ENCODE measurements at places on chromosomes 6 and 20. TPM values are rescaled to one million over a fixed set of nuclear protein-coding genes. Genes with fewer than 3 reads are reported as not detected.

The CTCFL gene
- 0.05 TPM for total RNA-seq

- no peak for DNase-seq
- H3K27ac ChIP-seq, result no peak overlapping the region
- H3K4me1 ChIP-seq, result no peaks in the 10 kb centered on the region
- H3K27me3 ChIP-seq, result no peaks in the 10 kb centered on the region
- H3K4me3 ChIP-seq, result no peak overlapping the region
These were observed 167.8 kb downstream of the CARMIL1 start for GRCh38 chr6:25446830-25447569.

GRCh38 chr6:37433657-37434271, 743 bp downstream of the CMTR1 start:
- H3K27me3 ChIP-seq, result no peaks in the 10 kb centered on the region
- peaks cover 12% of the 10 kb centered on the region for H3K36me3 ChIP-seq
- H3K4me3 ChIP-seq, result peak overlapping the region; percentile 96
- no peak for DNase-seq
- H3K4me1 ChIP-seq, result peaks cover 16% of the 10 kb centered on the region
- H3K27ac ChIP-seq, result peak overlapping the region; percentile 92

GRCh38 chr6:167706313-167707109, 120.2 kb upstream of the AFDN start:
- no peak overlapping the region for H3K27ac ChIP-seq
- H3K4me1 ChIP-seq, result no peaks in the 10 kb centered on the region
- no peaks in the 10 kb centered on the region for H3K36me3 ChIP-seq
- no peaks in the 10 kb centered on the region for H3K27me3 ChIP-seq
- no peak for DNase-seq
- H3K4me3 ChIP-seq, result no peak overlapping the region

DNA sequence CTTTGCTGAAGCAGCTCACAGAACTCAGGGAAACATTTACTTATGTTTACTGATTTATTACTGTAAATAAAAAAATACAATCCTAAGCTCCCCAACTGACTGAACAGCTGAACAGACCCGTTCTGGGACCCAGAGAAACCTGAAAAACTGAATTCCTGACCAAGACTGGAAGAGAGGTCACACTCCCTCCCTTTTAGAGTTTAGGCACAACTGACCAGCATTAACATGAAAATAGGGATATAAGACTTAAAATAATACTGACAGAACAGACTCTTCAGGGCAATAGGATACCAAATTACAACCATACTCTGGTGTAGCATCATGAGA, 11.7 kb upstream of the RPS10 start:
- no peaks in the 10 kb centered on the region for H3K36me3 ChIP-seq
- H3K4me3 ChIP-seq, result no peak overlapping the region
- H3K27me3 ChIP-seq, result no peaks in the 10 kb centered on the region

GRCh38 chr6:56693246-56693607, 50.5 kb upstream of the DST start:
- peak overlapping the region; percentile 99 for H3K27ac ChIP-seq
- H3K36me3 ChIP-seq, result no peaks in the 10 kb centered on the region
- peak overlapping the region; percentile 93 for H3K4me3 ChIP-seq
- no peaks in the 10 kb centered on the region for H3K27me3 ChIP-seq
- DNase-seq, result no peak
- H3K4me1 ChIP-seq, result peaks cover 29% of the 10 kb centered on the region

The SALL4 gene
- total RNA-seq, result 3.6 TPM

The CRYBG1 gene
- total RNA-seq, result 4.5 TPM

- DNase-seq, result no peak
- no peak overlapping the region for H3K27ac ChIP-seq
- H3K36me3 ChIP-seq, result no peaks in the 10 kb centered on the region
- H3K4me1 ChIP-seq, result no peaks in the 10 kb centered on the region
- no peaks in the 10 kb centered on the region for H3K27me3 ChIP-seq
These were observed 110.0 kb downstream of the PLCB1 start for GRCh38 chr20:8242066-8242465.

The TMEM217 gene
- total RNA-seq, result 0.67 TPM

DNA sequence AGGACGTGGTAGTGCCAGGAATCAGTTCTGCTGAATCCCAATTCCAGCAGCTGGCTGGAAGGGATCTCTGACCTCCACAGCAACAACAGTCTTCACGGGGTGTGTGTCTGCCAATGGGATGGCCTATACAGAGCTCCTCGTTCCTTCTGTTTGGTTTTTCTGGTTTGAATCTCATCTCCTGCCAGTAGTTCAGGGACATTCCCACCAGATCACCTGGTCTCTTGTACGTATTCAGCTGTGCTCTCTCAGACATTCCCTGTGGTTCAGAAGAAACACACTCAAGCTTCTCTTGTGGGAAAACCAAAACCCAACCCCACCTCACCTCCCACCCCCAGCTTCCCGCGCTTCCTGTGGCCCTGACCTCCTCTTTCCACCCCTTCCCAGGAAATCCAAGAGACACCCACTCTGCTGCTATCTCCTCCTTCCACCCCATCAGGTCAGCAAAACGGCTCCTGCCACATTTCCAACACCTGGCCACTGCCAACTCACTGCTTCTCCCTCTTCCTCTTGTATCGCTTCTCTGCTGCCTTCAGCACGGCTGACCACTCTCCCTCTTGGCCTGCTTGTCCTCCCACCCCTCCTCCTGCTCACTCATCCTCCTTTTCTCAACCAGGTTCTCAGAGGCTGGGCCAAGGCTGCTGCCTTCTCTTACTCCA, 63.3 kb upstream of the PTGIS start:
- H3K27me3 ChIP-seq, result no peaks in the 10 kb centered on the region
- no peak overlapping the region for H3K4me3 ChIP-seq
- H3K27ac ChIP-seq, result peak overlapping the region; percentile 13
- peaks cover 10% of the 10 kb centered on the region for H3K4me1 ChIP-seq

DNA sequence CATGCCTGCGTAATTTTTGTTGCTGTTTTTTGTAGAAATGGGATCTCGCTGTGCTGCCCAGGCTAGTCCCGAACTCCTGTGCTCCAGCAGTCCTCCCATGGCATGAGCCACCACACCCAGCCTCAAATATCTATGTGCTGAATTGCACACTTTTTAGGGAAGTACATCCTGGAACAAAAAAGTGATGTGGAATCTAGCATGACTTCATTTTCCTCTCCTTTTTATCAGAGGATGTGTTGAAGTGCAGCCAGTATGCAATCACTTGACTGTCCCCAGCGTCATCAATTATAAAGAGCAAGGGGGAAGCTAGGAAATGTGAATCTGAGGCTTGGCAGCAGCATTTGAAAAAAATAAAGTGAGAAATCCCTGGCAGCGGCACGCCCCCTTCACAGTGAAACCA, 6.4 kb upstream of the EXOC2 start:
- no peak overlapping the region for H3K4me3 ChIP-seq
- H3K27ac ChIP-seq, result no peak overlapping the region
- no peaks in the 10 kb centered on the region for H3K36me3 ChIP-seq
- no peaks in the 10 kb centered on the region for H3K4me1 ChIP-seq
- DNase-seq, result no peak
- no peaks in the 10 kb centered on the region for H3K27me3 ChIP-seq

The MUCL3 gene
- total RNA-seq, result under 0.01 TPM

The SEC23B gene
- 54.3 TPM for total RNA-seq

GRCh38 chr6:27312146-27312949, at the start of gene POM121L2:
Gene POM121L2, minus strand, starts transcription at chr6:27312273. Its CDS starts 103 bp downstream, at chr6:27312170.
- H3K27ac ChIP-seq, result no peak within 1 kb of the TSS
- peak within 1 kb of the TSS; percentile 34 for H3K4me3 ChIP-seq
- H3K27me3 ChIP-seq, result peaks cover 5% of the 10 kb centered on the region
- H3K36me3 ChIP-seq, result no peaks in the 10 kb centered on the region

- no peaks in the 10 kb centered on the region for H3K27me3 ChIP-seq
- no peak overlapping the region for H3K4me3 ChIP-seq
- H3K27ac ChIP-seq, result no peak overlapping the region
- H3K36me3 ChIP-seq, result no peaks in the 10 kb centered on the region
- DNase-seq, result no peak
- H3K4me1 ChIP-seq, result no peaks in the 10 kb centered on the region
These were observed 12.1 kb upstream of the DDX27 start for GRCh38 chr20:49207076-49207475.

DNA sequence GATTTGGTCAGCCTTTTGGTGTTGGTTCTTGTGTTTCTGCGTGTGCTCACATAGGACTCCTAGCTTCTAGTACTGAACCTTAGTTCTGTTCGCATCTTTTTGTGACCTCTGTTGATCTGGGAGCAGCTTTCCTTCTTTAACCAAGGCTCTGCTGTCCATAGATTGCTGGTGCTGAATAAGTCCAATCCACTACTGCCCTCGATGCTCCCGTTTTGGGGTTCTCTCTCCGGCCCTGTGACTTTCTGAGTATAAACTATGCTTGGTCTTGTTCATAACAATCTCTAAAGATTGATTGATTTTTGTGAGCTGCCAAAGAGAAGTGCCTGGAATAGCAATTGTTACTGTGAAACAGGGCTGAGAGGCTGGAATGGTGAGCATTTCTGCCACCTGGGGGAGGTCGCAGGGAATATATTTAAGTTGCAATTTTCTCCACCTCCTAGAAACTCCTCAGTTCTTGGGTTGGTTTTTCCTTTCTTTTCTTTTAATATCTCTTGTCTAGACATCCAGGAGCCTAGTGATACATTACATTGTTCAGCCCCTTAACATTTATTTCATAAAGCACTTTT, 422.9 kb upstream of the CHD6 start:
- no peaks in the 10 kb centered on the region for H3K27me3 ChIP-seq
- DNase-seq, result no peak
- H3K4me1 ChIP-seq, result no peaks in the 10 kb centered on the region
- no peaks in the 10 kb centered on the region for H3K36me3 ChIP-seq

DNA sequence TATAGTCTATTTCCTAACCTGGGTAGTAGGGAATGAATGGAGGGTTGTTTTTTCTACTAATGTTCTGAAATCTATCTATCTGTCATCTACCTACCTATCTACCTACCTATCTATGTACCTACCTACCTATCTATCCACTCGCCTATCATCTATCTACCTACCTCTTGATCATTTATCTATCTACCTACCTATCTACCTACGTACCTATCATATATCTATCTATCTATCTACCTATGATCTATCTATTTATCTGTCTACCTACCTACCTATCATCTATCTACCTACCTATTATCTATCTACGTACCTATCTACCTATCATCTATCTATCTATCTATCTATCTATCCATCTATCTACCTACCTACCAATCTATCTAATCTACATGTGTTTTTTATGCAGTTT, 62.5 kb upstream of the PHACTR1 start:
- H3K4me1 ChIP-seq, result no peaks in the 10 kb centered on the region
- H3K36me3 ChIP-seq, result no peaks in the 10 kb centered on the region
- no peaks in the 10 kb centered on the region for H3K27me3 ChIP-seq

DNA sequence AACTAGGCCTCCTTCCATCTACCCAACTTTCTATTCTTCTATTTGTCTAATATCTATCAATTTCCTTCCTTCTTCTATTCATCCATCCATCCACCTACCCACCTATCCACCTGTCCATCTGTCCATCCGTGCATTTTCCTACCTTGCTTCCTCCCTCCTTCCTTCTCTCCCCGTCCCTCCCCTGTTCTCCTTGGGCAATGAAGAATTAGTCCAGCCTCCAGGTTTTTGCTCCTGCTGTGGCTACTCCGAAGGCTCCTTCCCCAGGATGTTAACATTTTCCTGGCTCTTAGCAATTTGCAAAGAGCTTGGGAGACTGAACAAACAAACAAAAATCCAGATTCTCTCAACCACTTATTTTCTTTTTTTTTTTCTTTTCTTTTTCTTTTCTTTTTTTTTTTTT, 81.6 kb downstream of the KCNB1 start:
- H3K4me3 ChIP-seq, result no peak overlapping the region
- DNase-seq, result no peak
- no peaks in the 10 kb centered on the region for H3K36me3 ChIP-seq
- no peak overlapping the region for H3K27ac ChIP-seq
- no peaks in the 10 kb centered on the region for H3K4me1 ChIP-seq
- H3K27me3 ChIP-seq, result no peaks in the 10 kb centered on the region

DNA sequence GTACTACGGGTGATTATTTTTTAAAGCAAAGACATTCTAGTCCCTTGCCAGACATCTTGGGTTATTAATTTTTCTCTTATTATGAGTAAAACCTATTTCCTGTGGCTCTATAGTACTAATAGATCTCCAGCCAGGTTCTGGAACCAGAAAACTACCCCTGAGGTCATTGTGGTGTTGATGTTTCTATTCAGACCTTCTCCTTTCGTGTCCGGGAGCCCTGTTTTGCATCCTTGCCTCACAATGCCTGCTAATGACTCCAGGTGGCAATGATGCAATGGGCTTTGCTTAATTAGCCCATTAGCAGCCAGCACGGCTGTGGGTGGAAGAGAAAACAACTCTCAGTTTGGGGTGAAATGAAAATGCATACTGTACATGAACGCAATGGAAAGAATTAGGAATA, 62.9 kb upstream of the ARG1 start:
- H3K27ac ChIP-seq, result no peak overlapping the region
- no peaks in the 10 kb centered on the region for H3K36me3 ChIP-seq
- H3K4me1 ChIP-seq, result no peaks in the 10 kb centered on the region
- no peaks in the 10 kb centered on the region for H3K27me3 ChIP-seq

The CALHM6 gene
- total RNA-seq, result 2.0 TPM

The DPPA5 gene
- total RNA-seq, result not detected

DNA sequence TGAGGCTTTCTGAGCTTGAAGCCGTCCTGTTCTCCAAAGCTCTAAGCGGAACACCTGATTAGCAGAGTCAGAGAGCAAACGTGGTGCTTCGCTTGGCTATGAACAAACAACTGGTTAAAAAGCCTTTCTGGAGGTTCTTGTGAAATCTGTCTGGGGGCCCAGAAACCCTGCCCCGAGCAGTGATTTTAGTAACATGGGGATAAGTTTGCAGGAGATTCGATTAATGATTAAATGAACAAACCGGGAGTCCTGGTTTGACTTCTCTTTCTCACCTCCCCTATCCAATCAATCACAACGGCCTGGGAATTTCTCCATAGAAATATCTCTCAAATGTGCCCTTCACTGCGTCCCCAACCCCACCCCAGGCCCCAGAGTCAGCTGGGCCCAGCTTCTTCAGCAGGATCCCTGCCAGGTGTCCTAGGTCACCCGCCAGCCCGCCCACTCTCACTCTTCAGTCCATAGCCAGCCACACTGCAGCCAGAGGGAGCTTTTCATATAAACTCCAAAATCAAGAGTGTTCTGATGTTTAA, 43.6 kb downstream of the ZDHHC14 start:
- H3K36me3 ChIP-seq, result no peaks in the 10 kb centered on the region
- H3K27ac ChIP-seq, result peak overlapping the region; percentile 64
- H3K4me1 ChIP-seq, result peaks cover 41% of the 10 kb centered on the region
- H3K27me3 ChIP-seq, result no peaks in the 10 kb centered on the region
- H3K4me3 ChIP-seq, result no peak overlapping the region

The PTGIS gene
- 2.4 TPM for total RNA-seq

- H3K36me3 ChIP-seq, result no peaks in the 10 kb centered on the region
- H3K27me3 ChIP-seq, result no peaks in the 10 kb centered on the region
- H3K4me1 ChIP-seq, result peaks cover 2% of the 10 kb centered on the region
- H3K4me3 ChIP-seq, result peak overlapping the region; percentile 62
- DNase-seq, result no peak
- H3K27ac ChIP-seq, result peak overlapping the region; percentile 94
These were observed 11.6 kb upstream of the ELOVL5 start for GRCh38 chr6:53360093-53360912.
